ENCODE measurements at places on chromosomes 2 and 18. TPM values are rescaled to one million over a fixed set of nuclear protein-coding genes. Genes with fewer than 3 reads are reported as not detected.

Gene SLC1A4
- 24.5 TPM for total RNA-seq

Gene C2orf92
- 16.2 TPM for total RNA-seq

Gene VIL1
- not detected for total RNA-seq

Gene M1AP
- 0.44 TPM for total RNA-seq

Gene ANKRD30BL
- total RNA-seq = 7.3 TPM

Gene C2orf78
- total RNA-seq = not detected

Gene STPG4
- not detected for total RNA-seq

Gene ALK
- 9.5 TPM for total RNA-seq

Gene ABCB11
- 0.38 TPM for total RNA-seq

Gene LYG2
- total RNA-seq = not detected

Gene B3GNT2
- 21.9 TPM for total RNA-seq

Gene KCNK3
- 40.4 TPM for total RNA-seq

Gene MTERF4
- 111 TPM for total RNA-seq

Gene DLGAP1
- 25.9 TPM for total RNA-seq

Data from camera-type eye (tissue), 1 donor.